ENCODE measurements at places on chromosomes 7 and 10.
A peak's percentile ranks its signal among the peaks of the same experiment; 100 is the strongest.

DNA sequence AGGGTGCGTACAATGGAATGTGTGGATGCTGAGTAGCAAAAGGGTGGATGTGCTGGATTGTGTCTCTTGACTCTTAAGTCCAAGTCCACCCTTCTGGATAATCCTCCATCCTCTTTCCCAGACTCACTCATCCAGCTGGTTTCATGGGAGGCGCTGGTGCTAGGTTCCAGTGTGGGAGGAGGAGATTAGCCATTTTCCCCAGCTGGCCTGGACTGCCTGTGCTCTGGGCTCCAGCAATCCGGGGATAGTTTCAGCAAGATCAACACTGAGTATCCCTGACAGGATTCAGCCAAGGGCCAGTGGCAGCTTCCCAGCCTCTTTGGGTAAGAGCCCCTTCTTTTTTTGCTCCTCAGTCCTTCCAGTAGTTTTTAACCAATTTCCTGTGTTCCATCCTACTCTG is 21.6 kb upstream of the TRIL start:
- DNase-seq: no peak

DNA sequence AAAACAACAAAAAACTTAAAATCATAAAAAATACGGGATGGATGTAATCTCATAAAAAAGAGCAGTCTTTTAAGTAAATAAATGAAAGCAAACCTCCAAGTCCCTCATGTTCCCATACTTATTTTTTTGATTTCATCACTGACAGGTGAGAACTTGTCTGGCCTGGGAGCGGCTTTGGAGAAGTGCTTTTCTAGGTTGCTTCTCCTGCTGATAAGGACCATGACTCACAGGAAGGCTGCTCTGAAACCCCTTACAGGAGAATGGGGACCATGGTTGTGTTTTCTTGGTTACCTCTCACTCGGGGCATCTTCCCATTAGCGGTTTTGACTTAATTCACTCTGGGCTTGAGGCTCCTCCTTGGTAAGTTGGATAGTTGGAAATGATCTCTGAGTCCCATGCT is 237.4 kb downstream of the CAMK1D start:
- no peak for DNase-seq

DNA sequence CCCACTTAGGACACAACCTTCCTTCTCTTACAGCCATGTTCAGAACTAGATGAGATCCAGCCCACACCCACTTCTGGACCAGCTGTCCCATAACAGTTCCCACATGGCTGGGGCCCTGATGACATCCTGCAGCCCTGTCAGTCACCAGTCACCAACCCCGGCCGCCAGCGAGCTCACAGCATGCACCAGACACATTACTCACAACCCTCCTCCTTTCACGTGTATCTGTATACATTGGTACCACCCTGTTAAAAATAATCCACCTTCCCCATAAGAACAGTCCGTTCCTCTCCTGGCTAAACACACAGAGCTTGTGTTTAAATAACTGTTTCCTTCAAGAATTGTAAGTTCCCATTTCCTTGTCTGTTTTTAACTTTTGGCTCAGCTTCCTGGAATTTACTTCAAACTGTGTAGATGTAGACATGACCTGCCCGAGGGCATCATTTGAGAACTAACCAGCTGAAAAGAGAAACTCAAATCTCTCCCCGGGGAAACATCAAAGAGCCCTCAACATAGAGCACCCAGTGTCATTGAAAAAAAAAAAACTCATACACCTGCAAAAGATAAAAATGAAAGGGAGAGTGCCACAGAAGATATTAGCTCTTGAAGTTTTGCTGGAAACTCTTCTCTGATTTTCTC is 26.0 kb upstream of the PRLHR start:
- DNase-seq: no peak

DNA sequence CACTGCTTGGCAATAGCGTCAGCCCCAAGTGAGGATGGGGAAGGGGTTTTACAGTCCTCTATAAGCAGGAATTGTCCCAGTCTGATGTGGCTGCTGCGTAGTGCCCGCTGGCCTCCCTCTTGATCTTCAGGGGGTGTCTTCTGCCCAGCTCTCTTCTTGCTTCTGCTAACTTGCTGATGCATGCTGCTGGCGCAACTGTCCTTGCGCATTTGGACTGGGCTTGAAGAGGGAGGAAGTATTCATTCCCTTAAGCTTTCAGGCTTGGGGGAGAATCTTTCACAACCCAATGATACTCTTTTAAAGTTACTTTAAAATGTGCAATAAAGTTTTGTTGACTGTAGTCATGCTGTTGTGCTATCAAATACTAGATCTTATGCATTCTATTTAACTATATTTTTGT is 10.3 kb downstream of the GALNT11 start:
- no peak for DNase-seq

- no peak for DNase-seq
Observed at GRCh38 chr7:150981644-150982043, 3.5 kb upstream of the KCNH2 start.

DNA sequence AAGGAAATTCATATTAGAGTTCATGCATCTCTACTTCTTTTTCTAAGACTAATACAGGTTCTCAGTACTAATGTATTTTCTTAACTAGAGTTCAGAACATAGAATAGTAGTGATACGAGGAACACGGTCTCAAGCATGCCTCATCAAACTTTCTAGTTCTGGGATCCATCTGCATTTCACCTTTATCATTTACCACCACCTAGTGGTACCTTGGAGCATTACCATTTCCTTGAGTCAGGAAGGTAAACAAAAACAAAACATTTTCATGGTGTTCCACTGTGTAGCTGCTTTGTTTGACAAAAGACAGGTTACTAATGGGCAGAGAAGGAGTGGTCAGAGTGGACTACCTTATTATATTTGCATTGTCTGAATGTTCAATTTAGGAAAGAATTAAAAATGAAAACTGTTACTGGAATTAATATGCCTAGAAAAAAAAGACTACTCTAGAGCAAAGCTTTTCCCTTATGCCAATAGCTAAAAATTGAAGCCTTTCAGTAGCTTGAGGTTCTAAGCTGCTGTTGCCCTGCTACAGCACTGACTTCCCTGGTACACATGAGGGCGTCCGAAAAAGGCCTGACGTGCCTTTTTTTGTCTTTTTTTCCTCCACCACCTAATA is 44.5 kb downstream of the STARD3NL start:
- peak; percentile 59 for DNase-seq

DNA sequence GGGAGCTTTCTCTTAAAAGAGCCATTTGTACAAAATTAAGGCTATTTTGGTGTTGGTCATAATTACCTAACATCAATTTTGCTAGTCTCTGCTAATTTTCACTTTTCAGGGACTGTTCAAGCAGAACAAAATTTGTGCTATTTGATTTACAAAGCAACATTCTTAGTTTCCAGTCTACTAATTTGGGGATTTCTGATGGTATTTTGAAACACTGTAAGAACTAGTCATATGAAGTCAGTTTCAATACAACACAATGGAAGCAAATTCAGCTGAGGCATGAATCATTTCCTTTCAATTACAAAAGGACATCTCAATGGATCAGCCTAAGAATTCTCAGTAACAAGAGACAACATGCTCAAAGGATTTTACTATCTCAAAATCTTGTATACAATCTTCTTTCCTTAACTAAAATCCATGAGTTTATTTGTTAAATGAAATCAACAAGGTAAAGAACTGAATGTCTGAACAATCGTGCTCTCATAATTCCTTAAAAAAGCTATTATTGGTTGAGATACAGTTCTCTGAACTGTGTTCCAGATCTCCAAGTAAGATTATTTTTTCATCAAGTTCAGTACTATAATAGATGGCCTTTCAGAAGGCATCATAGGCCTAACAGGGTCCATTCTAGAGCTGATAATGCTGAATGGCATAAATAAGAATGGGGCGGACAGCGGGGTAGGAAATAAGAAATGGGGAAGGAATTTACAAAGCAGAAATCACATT is 144.6 kb downstream of the NRCAM start:
- DNase-seq: no peak

Measured in AG20443 (cell line).